ENCODE measurements at places on chromosomes 3 and 15.

DNA sequence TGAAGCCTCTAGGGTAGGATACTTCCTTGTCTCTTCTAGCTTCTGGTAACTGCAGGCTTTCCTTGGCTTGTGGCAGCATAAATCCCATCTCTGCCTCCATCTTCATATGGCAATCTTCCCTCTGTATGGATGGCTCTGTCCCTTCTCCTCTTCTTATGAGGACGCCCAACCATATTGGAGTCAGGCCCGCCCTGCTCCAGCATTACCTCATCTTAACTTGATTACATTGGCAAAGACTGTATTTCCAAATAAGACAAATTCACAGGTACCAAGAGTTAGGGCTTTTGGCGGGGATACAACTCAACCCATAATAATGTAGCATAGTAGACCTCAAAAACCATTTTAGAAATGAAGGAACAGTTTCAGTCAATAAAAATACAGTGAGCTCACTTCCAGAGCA is 75.4 kb downstream of the BDH1 start:
- DNase-seq, result no peak

DNA sequence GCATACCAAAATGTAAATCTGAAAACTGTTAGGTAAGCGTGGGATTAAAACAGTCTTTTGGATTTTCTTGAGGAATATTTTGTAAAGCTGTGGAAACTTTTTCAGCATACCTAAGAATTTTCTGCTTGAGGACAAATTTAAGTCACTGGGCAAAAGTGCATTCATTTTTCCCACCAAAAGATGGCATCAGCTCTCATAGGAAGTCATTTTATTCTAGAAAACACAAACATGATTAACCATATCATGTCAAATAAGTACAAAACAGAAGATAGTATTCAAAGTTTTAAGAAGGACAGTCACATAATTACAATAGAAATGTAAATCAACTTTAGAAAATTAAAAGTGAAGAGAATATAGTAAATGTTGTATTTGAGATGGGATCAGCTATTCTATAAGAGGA is 63.5 kb downstream of the SLC49A4 start:
- no peak for DNase-seq

GRCh38 chr15:100918034-100918689 is 995 bp upstream of the LRRK1 start:
- DNase-seq, result peak; percentile 50

- DNase-seq, result no peak
Measured at GRCh38 chr3:185330238-185330637, 32.7 kb upstream of the MAP3K13 start.

GRCh38 chr15:51765751-51766150 is 14.4 kb downstream of the TMOD2 start:
- DNase-seq, result no peak

- no peak for DNase-seq
Measured at GRCh38 chr3:73021301-73021835, 24.8 kb downstream of the PPP4R2 start.

GRCh38 chr3:187726564-187726963 is 18.7 kb downstream of the BCL6 start:
- DNase-seq, result no peak

DNA sequence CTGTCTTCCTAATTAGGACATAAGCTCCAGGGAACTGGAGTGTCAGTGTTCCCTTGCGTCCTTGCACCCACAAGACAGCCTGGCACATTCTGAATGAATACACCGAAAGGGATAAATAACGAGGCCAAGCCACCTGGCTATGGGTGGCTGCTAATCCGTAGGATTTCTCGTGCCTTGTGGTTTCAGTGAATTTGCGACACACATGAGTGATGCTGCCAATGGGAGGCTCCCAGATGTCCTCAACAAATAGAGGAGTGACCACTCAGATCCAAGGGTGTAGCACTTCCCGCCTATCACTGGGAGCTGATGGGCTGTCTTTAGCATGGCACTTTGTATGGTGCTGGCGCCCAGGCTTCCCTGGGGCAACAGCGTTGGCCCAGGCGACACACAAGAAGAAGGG is 43.4 kb downstream of the APBA2 start:
- no peak for DNase-seq

- no peak for DNase-seq
Measured at GRCh38 chr3:49607796-49608195, 53.5 kb downstream of the BSN start.

- DNase-seq, result no peak
Measured at GRCh38 chr15:62409466-62409865, 244.4 kb upstream of the C2CD4B start.

DNA sequence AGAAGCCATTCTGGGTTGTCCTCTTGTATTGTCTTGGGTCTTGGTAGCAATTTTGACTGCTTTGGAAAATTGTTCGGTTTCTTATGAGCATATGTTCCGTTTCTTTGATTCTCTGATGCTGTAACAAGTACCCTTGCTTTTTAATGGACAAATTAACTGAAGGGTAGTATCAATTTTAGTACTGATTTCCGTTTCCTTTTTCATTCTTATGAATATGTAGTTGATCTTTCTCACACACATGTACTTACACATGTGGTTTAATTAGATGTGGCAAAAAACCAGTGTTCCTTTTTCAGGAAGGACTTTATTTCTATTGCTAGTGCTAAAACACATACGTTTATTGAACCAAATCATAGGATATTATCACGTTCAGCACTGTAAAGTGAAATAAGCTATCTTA is 119.1 kb downstream of the TCF12 start:
- DNase-seq, result no peak

- DNase-seq, result no peak
Measured at GRCh38 chr15:50044904-50045303, 74.1 kb downstream of the ATP8B4 start.

- no peak for DNase-seq
Measured at GRCh38 chr3:115787818-115788217, 164.5 kb downstream of the GAP43 start.

Measured in HS-5 (cell line).